ENCODE measurements at places on chromosomes 13 and 19.

GRCh38 chr13:39887387-39887786, 231.9 kb downstream of the COG6 start:
- no peak for DNase-seq

DNA sequence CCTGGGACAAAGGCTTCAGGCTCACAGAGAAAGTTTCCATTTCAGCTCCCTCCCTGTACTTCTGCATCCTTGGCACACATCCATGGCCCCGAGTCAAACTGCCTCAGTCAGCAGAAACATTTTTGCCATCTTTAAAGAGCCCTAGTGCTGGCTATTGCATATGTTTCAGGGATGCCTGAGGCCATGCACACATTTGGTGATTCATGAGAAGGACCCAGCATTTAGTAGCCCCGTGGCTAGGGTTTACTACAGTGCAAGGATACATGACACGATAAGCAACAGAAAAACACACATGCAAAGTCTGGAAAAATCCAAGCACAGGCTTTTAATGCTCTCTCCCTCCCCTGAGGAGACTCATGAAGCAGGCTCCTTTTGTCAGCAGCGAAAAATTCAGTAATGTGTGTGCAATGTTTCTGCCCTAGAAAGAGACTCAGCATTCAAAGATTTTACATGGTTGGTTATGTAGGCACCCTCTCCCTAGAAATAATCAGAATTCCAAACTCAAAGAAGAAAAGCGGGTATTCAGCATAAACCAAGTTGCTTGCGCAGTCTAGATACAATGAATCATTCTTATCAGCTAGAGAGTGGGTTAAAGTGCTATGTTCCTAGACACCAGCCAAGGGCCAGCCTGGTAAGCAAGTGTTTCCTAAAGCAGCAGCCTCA, 17.6 kb downstream of the ACOD1 start:
- DNase-seq: no peak

DNA sequence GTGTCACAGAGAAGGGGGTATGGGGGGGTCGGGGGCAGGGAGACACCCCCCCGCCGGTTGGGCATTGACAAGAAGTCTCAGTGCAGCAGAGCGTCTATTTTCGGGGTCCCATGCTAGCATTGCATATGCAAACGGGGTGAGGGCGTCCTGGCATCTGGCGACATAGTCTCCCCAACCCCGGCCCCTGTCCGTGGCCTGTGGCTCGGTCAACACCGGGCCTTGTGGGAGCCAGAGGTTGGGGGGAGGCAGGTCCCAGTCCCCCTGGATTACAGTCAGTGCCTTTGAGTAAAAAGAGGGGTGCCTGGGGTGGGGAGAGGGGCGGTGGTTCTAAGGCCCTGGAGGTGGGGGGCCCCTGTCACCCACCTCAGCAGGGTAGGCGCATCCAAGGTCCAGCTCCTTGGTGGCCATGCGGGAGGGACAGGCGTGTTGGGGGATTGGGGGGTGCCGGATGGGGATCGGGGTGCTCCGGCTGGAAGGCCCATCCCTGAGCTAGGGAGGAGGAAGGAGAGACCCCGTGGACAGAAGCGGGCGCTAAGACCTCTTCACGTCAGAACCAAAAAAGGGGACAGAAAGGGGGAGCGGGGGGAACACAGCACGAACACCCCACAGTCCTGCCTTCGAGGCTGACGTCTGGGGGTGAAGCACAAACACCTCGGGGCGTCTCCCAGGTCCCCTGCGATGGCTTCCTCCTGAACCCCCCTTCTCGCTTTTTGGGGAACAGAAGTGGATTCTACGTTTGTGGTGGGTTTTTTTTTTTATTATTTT, 20.9 kb downstream of the ZBTB7A start:
- DNase-seq: no peak

- DNase-seq: no peak
Measured at GRCh38 chr19:31668921-31669320, 319.7 kb upstream of the TSHZ3 start.

GRCh38 chr19:6260376-6260775, 19.4 kb downstream of the MLLT1 start:
- no peak for DNase-seq

Data from stimulated activated CD4-positive, alpha-beta T cell treated with anti-CD3 and anti-CD28 coated beads, Interleukin-2, amount 100 ng/mL, for 24 hours (primary cell).